ENCODE measurements at places on chromosomes 12 and 14.

GRCh38 chr14:66610154-66610563, 102.2 kb downstream of the GPHN start:
- no peak for DNase-seq

DNA sequence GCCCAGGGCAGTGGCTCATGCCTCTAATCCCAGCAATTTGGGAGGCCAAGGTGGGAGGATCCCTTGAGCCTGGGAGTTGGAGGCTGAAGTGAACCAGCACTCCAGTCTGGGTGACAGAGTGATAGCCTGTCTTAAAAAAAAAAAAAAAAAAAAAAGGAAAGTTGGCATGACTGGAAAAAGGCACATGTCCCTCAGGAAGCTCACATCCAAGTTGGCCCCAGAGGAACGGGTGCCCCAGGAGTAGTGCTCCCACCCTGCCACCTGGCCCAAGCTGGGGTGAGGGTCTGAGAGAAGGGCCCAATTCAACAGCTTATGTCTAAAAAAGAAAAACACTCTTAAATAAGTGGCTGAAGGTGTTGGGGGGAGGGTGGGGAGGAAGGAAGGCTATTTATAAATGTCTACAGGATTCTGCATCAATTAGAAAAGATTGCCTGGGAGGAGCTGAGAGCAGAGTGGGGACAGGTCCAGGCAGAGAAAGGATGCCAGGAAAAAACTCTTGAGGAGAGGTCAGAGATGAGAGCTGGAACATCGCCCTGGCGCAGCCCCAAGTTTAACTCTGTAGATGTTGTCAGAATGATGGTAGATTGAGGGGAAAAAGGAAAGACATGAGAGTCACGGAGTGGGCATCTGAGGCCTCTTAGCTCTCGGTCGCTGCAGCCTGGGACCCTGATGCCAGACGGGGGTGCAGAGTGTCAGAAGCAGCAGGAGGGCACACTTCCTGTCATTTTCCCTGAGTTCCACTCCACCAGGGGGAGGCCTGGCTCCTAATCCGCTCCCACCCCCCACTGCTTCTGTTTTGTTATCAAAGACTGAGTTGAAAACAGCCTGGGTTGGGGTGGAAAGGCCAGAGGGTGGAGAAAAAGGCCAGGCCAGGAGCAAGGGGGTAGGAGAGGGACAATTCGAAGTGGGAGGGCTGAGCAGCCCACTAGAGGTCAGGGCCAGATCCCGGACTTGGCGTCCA, 7.3 kb downstream of the SPRYD3 start:
- DNase-seq, result peak; percentile 91

GRCh38 chr12:74408601-74409166, 129.0 kb upstream of the ATXN7L3B start:
- no peak for DNase-seq

GRCh38 chr14:48725051-48725734, 861.0 kb downstream of the RPS29 start:
- DNase-seq, result no peak

- no peak for DNase-seq
Measured at GRCh38 chr12:132622437-132623071, 4.0 kb downstream of the P2RX2 start.

- DNase-seq, result no peak
Measured at GRCh38 chr12:91935296-91935695, 210.3 kb downstream of the BTG1 start.

GRCh38 chr12:101935890-101936746, 58.7 kb downstream of the DRAM1 start:
- peak; percentile 78 for DNase-seq

DNA sequence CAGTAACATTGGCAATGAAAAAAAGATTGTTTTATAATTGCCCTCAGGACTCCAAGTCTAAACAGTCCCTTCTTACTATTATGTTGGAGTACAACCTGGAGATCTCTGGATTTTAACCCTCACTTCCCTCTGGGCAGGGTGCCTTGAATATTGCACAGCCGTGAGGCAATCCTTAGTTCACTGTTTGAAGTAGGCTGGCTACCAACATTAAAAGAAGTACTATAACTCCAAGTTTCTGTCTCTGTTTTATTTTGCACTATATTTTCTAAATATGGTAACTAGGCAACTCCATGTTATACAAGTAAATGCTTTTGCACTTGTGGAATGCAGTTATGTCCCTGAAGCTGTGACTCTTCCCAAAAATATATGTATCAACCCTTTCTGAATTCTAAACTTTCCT, 490.7 kb downstream of the EGLN3 start:
- DNase-seq, result no peak

DNA sequence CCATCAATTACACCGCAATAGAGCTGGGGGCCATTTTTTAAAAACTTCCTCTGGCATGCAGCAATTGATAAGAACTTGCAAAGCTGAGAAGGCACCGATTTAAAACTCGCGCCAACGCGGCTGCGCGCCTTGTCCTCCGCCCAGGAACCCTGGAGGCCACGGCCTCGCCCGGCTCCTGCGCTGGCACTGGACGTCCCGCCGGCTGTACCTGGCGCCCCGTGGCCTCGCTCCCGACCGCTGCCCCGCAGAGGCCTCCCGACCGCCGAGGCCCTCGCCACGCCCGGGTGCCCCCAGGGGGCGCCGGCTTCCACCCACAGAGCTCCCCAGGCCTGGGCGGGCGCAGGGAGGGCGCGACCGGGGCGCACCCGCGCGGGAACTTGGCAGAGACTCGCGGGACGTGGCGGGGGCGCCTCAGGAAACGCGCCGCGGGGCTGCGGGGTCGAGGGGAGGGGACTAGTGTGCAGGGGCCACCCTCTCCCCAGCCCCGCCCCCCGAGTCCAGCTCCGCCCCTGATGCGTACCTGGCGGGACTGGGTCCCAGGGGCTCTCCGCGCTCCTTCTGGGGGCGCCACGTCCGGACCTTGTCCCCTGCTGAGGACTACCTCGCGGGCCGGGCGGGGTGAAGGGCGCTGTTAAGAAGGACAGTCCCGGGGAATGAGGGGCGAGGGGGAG, 65.7 kb downstream of the TNFAIP2 start:
- no peak for DNase-seq

DNA sequence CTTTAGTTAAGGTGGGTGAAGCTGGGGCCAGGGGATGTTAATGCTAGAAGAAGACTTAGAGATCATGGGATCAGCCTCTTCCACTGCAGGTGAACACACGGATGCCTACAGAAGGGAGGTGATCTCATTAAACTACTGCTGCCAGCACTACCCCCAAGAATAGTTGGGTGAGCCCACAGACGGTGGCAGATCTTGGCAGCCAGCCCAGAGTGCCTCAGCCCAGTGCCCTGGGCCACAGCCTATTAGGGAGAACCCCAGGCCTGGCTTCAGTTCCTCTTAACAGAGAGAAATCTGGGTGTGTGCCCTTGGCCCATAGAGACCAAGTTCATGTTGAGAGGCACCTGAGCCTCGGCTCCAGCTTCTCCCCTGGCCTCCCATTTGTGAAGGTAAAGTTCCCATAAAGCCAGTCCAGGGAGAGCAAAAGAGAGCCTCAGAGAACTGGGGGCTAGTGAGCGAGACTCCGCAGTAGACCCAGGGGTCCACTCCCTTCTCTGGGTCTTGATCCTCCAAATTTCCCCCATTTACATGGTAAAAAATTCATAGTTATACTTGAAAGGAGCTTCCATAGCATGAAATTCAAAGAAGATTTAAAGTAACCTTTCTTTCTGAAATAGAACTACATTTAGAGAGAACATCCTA, 125.0 kb upstream of the CCND2 start:
- DNase-seq, result peak; percentile 45

- peak; percentile 50 for DNase-seq
Measured at GRCh38 chr14:101031721-101032120, 128.2 kb upstream of the RTL1 start.
